ENCODE measurements at places on chromosomes 12 and 14.
A peak's percentile ranks its signal among the peaks of the same experiment; 100 is the strongest.

DNA sequence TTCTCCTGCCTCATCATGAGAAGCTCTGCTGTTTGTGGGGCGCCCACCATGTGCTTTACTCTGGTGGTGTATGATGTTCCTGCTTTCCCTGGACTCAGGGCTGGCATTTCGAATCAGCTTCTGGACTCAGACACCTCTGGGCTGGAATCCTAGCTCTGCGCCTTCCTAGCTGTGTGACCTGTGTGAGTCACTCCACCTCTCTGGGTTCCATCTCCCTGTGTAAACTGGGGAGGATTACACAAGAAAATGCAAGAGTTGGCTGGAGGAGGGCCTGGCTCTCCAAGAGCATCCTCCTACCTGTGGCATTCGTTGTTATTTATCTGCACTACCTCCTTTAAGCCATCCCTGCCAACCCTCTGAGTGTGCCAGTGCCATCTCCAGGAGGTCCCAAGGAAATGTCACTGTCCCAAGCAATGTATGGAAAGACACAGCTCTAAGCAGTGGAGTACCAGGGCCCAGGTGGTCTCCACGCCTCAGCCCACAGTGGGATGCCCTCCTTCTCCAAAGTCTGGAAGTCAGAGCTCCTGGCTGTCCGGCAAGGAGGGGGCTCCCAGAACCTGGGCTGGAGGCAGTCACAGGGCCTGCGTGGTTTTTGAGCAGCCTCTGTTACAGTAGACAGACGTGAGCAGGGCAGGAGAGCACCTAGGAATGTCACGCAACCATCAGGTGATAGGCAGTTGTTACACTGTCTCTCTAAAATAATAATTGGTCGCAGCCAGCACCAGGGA is 7.3 kb upstream of the TNFAIP2 start:
- no peak for DNase-seq

DNA sequence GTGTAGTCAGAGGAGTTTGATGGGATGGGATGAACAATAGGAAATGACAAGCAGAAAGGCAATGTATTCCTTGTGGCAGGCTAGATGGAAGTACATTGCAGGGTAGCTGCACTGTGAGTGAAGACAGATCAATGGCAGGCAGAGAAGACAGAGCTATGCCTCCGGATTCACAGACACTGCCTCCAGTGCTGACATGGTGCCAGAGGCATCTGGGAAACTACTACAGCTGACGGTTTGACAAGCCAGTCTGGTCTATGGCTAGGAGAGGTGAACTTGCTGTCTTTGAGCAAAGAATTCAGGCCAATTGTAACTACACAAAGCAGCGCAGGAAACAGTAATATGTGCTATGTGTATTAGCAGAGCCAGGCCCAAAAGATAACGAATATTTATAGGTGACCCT is 193.5 kb downstream of the DIO2 start:
- peak; percentile 3 for DNase-seq

DNA sequence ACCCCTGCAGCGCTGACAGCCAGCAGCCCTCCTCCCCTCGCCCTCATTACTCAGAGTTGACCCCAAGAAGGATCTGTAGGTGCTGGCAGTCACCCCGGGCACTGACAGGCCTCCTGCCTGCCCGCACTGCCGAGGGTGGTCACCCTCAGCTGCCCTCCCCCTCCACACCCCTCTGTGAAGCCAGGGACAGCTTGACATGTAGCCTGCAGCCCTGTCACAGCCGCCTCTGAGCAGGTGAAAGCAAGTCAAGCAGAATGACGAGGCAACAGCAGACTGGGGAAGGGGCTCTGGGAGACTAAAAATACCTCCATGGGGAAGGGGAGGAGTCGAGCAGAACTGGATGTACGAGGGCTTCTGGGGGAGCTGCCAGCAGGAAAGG is 178.1 kb downstream of the DPF3 start:
- DNase-seq = peak; percentile 57

DNA sequence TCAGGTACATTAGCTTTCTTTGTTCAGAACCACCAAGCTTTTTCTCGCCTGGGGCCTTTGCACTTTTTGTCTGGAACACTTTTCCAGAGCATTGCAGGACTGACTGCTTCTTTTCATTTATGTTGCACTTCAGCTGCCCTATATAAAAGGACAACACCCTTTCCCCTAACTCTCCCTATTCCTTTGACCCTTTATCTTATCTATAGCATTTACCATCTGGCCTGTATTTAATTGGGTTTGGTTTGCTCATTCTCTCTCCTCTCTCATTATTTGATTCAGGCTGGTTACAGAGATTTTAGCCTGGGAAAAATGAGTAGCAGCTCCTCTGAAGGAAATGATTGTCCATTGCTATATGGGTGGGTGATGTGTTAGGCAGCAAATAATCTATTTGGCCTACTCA is 165.4 kb downstream of the KICS2 start:
- DNase-seq = no peak
